Activated T-cell treated with anti-CD3 and anti-CD28 coated beads, Interleukin-2, amount 50 U/mL, for 48 hours (primary cell): ENCODE measurements at places on chromosomes 5 and 9.
A peak's percentile ranks its signal among the peaks of the same experiment; 100 is the strongest.

DNA sequence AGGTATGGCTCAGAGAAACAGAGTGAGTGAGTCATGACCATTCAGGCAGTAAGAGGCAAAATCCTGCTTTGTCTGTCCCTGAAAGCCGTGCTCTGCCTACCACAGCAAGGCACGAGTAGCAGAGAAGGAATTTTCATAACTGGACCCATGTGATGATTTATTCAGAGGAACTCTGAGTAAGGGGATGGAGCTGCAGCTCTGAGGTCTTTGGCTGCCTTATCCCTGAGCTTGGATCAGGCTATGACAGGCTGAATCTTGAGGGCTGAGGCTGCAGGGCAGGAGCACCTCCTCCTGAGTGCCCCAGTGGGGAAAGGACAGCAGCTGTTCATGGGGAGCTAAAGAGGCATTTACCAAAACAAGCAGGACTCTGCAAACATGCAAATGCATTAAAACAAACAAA lies 183.4 kb downstream of the PAPPA start:
- no peak for DNase-seq

DNA sequence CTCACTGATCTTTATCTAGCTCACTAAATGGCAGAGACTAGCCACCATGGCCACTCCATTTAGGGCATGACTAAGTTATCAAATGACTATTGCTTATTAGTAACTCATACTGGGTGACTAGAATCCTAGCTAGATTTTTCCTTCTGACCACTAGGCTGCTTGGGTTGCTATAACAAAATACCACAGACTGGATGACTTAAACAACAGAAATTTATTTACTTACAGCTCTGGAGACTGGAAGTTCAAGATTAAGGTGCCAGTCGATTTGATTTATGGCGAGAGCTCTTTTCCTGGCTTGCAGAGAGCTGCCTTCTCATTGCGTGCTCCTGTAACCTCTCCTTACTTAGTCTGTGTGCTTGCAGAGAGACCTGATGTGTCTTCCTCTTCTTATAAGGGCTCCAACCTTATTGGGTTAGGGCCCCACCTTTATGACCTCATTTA lies 55.0 kb upstream of the APC start:
- no peak for DNase-seq

GRCh38 chr5:33336891-33337636 lies 103.7 kb upstream of the TARS1 start:
- DNase-seq = no peak

- peak; percentile 27 for DNase-seq
Observed at GRCh38 chr9:125748446-125749099, 1.4 kb downstream of the PBX3 start.

GRCh38 chr9:95332860-95333259 lies 15.4 kb upstream of the FANCC start:
- DNase-seq = no peak

- no peak for DNase-seq
Observed at GRCh38 chr9:114503009-114503408, 2.3 kb downstream of the WHRN start.

DNA sequence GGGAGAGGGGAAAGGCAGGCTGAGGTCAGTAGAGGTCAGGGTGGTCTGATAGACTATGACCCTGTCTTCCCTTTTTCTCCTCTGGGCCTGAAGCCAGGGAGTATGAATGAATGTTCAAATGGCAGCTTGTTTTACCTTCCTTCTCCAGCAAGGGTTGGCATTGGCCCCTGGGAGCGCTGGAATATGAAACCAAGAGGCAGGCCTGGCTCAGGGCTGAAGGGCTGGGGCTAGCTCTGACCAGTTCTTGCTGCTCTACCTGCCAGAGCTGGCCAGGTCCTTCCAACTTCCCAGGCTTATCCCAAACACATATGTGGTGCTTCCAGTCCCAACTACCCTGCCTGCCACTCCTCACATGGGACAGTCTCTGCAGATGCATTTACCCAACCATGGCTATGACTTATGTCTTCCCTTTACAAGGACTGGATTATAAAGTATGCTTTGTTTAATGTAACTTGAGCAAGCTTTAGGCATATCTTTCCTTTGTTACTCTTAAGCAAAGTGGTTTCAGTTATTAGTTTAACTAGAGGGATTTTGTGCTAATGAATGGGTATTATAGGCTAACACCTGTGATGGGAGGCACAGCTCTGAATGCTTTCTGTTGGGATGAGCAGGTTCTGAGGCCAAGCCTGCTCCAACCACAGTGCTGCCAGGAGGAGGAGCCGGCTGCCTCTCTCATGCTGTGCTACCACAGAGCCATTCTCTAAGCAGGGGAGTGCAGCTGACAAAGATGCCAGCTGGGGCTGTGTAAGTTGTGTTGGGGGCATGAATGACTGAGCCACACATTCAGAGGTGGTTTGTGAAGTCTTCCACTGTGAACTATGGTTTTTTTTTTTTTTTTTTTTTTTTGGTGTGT lies 6.1 kb downstream of the CCNI2 start:
- DNase-seq = peak; percentile 39

DNA sequence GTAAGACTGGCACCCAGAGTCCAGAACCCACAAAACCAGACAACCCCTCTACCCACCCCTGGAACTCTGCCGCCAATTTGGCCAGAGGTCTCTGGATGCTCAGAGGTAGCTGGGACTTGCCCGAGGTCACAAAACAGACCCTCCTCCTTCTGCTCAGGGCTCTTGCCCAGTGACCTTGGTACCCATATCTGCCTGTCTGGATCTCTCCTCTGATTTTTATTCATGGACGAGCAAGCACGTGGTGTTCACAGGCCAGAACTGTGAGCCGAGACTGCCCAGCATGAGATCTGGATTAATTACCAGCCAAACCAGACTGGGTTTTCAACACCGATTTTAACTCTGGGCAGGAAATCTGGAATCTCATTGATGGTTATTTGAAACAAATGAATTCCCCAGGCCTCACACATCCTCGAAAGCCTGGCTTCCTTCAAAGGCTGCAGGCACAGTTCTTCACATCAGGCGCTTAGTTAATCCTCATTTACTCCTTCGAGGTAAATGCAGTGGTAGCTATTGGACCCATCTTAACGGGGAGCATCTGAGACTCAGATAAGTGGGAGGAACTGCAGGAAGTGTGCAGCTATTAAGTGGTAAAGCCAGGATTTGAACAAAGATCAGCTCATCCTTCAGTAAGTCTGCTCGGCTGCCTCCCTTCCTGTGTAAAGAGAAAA lies 21.4 kb downstream of the COL27A1 start:
- no peak for DNase-seq

DNA sequence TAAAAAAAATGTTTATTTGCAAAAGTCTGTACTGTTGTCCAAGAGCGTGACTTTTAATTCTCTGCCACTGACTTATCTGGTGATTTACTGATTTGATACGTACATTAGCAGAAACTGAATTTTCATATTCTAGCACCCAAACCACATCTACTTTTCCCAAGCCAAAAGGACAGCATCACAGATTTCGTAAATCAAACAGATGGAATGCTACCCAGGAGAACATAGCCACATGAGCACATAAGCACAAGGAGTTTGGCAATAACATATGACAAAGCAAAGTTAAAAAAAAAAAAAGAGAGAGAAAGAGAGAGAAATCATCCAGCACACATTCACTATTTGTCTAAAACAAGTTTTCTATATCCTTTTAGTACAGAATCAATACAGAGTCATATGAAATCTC lies 83.7 kb downstream of the HINT1 start:
- no peak for DNase-seq

DNA sequence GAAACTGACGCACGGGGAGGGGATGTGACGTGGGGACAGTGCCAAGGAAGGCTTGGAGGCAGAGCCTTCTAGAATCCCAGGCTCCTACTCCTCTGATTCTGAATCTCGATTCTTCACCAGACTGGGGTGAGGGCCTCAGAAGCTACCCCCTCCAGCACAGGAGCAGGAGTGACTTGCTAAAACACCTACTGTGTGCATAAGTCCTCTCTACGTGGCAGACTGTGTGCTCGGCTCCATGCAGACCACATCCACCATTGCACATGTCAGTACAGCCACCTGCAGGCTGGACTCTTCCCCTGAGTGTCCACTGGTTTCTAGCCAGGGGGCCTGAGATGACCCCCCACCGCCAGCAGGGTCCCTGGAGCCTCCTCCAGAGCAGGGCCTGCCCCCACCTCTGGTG lies 71.2 kb upstream of the SARDH start:
- no peak for DNase-seq

GRCh38 chr9:79060766-79061165 lies 511.0 kb upstream of the TLE4 start:
- DNase-seq = no peak

- no peak for DNase-seq
Observed at GRCh38 chr5:102865171-102865509, 110.0 kb downstream of the PAM start.

- DNase-seq = no peak
Observed at GRCh38 chr5:180540050-180540694, 46.0 kb downstream of the CNOT6 start.

DNA sequence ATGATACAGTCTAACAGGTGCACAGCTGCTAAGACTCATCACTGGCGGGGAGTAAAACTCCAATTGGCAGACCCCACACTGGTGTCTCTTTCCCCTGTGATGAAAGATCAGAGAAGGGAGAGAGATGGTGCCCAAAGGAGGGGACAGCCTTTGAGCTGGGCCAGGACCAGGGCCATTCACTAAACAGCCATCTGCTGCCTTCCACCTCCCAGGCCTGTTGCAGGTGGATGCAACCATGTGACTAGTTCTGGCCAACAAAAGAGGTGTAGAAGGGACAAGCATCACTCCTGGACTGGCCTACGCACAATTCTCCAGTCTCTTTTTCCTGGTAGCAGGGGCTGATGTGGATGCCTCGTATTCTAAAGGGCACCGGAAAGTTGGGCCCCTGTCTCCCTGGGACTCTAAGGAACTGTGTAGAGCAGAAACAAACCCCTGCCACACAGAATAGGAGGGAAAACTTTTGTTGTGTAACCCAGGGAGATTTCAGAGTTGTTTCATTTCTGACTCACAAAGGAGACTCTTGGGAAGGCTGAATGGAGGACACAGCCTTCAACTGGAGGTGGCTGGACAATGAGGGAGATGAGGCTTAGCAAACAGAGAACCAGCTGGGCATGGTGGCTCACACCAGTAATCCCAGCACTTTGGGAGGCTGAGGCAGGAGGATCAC lies 26.9 kb downstream of the TNIP1 start:
- DNase-seq = no peak

GRCh38 chr5:180468732-180469585 lies 25.2 kb upstream of the CNOT6 start:
- no peak for DNase-seq

DNA sequence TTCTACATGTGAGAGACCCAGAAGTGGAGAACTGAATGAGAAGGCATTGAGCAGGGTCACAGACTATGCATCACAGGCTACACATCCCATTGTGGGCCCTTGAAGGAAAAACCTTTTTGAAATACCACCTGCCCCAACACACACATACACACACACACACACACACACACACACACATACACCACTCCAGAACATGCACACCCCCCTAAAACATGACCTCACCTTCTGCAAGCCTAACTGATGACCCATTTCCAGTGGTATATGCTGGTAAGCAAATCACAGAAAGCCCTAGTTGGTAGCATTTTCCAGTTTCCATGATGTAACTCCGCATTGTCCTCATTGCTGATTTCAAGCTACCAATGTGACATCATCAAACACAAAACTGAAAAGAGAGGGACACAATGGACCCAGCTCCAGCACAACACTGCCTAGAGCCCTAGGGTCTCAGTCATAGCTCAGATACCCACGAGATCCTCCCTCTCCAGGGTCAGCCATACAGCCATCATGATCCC lies 36.4 kb downstream of the THBS4 start:
- DNase-seq = no peak

DNA sequence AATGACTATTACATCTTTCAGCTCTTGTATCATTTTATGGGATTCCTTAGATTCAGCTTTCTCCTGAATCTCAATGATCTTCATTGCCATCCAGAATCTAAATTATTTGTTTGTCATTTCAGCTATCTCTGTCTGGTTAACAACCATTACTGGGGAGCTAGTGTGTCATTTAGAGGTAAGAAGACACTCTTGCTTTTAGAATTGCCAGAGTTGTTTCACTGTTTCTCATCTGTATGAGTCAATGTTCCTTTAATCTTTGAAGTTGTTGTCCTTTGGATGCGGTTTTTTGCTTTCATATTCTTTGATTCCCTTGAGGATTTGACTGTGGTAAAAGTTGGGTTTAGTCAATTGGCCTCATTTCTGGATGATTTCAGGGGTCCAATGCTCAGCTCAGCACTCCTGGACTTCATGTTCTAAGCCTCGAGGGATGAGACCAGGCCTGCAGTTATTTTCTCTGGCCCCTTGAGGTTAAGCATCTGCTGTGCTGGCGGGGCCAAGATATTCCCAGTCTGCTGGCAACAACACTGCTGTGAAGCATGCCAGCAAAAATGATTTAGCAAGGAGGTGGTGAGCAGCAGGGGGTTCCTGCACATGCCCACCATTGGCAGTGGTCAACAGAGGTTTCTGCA lies 102.4 kb upstream of the PCSK5 start:
- DNase-seq = no peak

DNA sequence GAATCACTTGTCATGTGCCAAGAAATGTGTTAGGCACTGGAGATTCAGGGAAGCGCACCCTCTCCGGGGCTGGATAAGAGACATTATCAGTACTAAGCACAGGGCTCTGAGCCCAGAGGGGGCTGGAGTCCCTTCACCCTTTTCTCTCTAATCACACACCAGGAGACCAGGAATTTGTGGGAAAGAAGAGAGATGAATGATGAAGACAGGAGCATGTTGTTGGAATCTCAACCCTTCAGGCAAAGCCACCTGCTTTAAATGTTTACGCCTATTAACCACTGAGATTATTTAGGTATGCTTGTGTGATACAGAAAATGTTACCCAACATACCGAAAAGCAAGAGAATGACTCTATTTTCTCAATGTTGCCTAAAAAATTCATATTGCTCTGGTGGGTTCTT lies 119.8 kb downstream of the ENTREP1 start:
- DNase-seq = no peak

DNA sequence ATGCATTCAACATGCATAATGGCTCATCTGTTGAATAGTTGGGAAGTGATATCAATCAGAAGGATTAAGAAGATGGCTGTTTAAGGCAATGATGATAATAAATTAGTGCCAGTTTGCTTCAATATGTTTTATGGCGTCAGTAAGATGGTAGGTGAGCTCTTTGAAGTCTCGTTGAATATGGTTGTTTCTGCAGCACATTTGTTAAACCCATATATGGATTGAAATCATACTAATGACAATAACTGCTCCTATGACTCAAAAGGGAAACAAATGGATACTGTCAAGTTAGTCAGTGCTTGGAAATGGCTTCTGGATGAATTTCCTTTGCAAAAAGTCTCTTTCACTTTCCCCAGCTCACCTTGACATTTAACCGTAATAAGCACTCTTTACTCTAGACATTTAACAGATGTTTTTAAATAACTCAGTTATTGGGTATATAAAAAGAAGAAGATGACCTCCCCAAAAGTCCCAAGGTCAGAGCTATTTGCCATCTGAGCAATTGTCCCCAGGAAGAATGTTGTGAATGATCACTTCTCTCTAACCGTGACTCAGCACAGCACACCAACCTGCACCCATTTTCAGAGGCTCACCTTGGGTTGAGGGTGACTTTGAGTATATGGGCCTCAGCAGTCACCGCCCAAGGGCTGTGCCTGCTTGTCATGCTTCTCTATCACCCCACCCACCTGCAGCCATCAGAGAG lies 133.4 kb downstream of the GRIA1 start:
- DNase-seq = no peak

GRCh38 chr9:4097515-4097914 lies 202.4 kb downstream of the GLIS3 start:
- no peak for DNase-seq
